ENCODE measurements at places on chromosomes 12 and 14.
A peak's percentile ranks its signal among the peaks of the same experiment; 100 is the strongest.

- DNase-seq, result no peak
These were observed 3.9 kb upstream of the DNAL1 start for GRCh38 chr14:73640796-73641365.

DNA sequence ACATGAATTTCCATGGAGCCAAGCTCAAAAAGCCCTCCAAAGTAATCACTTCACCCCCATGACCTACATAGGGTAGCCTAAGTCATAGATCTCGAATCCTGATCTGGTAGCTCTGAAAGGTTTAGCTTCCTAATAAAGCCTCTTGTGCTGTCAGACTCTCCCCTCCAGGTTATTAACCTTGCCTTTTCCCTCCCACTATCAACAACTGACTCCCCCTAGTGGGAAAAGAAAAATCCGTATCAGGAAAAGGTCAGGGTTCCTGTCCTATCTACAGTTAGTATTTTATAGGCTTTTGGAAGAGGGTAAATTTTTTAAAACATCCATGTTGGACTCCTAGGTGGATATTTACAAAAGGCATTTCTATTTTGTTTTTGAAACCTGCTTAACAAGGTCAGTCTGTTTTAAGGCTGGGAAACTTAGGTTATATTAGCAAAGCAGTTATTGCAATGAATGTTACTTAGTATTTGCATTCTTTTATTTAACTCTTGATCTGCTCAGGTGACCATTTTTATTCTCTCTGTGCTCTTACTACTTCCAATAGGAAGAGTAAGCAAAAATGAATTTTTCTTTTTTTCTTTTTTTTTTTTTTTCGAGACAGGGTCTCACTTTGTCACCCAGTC is 8.0 kb downstream of the YY1 start:
- DNase-seq, result peak; percentile 47

DNA sequence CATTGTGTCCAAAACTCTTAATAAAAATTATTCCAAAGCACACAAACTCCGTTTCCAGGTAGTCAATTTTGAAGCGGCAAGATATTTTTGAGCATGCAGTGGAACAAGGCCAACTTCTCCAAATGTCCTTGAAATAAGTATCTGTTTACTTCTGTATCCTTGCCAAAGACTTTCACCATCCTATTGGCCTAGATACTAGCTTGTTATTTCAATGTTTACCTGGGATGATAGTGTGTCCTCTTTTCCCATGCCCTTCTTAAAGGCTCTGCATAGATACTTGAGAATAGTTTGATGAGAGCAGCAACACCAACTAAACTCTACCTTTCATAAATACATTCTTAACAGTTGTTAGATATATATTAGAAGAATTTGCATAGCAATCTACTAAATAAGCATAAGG is 160.9 kb downstream of the KCNC2 start:
- DNase-seq, result no peak

- DNase-seq, result no peak
These were observed 110.0 kb downstream of the DYRK2 start for GRCh38 chr12:67758521-67758920.

- no peak for DNase-seq
These were observed 1009.6 kb downstream of the FLRT2 start for GRCh38 chr14:86539361-86540070.

GRCh38 chr14:91005716-91006115 is 54.7 kb downstream of the RPS6KA5 start:
- no peak for DNase-seq

GRCh38 chr14:64463195-64463594 is 2.1 kb upstream of the AKAP5 start:
- DNase-seq, result no peak

DNA sequence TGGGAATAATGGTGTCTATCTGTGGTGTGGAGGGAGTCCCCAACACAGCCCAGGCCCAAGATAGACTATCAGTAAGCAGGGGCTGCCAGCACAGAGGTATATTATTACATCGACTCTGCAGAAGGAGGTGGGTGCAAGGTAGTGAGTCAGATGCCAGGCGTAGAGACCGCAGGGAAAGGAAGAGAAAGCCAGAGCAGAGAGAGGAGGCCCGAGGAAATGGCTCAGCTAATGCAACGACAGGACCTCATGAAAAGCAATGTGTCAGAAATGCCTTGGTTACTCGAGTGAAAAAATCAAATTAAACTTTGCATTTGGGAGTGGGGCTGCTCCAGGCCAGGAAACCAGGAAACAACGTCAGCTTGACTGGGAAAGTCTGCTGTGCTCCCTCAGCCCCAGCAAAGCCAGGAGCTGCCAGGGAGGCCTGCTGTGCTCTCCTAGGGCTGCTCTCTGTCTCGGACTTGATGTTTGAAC is 173.2 kb downstream of the SUDS3 start:
- no peak for DNase-seq

GRCh38 chr12:118120579-118121363 is 15.2 kb upstream of the PEBP1 start:
- peak; percentile 58 for DNase-seq

GRCh38 chr14:91341334-91341733 is 76.3 kb downstream of the CCDC88C start:
- DNase-seq, result no peak

DNA sequence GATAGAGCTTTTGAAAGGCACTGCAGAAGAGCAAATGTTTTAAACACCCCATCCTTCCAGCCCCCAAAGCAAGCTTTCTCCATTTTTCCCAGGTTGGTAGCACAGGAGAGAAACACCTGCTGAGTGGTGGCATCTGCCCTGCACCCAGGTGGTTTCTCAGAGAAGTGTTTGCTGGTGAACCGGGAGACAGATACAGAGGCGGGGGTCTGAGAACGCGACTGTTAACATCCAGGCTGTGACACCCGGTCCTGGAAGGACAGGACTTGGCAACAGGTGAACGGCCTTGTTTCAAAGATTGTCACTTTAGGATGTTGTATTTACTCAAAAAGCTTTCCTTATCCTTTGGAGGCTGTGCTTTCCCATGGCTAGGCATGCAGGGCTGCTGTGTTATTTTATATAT is 18.5 kb downstream of the MMAB start:
- DNase-seq, result no peak

- DNase-seq, result no peak
These were observed 88.0 kb upstream of the TMEM132C start for GRCh38 chr12:128178966-128179365.

DNA sequence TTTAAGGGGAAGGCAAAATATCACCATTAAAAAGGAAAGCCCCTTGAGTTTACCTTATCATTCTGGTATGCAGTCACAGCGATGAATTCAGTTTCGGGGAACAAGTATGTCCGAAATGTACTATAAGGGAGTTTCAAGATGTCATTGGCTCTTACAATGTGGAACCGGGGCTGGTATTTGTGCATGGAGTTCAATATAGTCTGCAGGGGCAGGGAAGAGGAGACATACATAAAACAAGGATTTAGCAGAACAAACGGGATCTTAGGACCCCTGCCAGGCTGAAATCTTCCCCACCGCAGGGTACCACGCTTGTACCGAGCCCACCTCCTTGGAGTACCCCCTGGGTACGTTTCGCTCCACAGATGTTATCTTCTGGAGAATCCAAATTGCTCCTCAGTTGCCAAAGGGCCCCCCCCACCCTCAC is 4.5 kb downstream of the TBX3 start:
- no peak for DNase-seq

- no peak for DNase-seq
These were observed 417.1 kb upstream of the TMTC1 start for GRCh38 chr12:30200864-30201263.

Measured in NCI-H1417 (cell line).